Activated CD4-positive, alpha-beta T cell treated with anti-CD3 and anti-CD28 coated beads for 24 hours (primary cell): ENCODE measurements at places on chromosomes 1 and 21.

DNA sequence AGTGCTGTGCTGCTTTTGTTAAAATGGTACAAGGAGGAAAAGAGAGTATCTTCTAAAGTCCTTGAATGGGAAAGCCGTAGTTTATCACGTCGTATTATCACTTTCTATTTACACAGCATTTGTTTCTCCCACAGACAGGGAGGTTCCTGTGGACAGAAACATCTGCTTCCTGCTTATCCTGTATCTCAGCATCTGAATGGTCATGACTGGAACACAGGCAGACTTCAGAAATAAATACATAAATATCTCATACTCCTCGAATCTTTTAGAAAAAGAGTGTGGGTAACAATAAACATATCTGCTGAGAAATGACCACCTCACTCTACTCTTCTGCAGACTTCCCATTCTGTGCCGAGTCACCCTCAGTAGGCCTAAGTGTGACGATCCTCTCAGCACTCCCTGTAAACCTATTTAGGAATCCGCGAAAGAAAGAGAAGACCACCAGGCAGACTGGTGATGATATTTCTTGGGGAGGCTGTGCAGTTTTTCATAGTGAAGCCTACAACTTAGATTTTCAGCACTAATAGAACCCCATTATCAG is 393.5 kb downstream of the SMYD3 start:
- DNase-seq, result no peak

- DNase-seq, result no peak
These were observed 402.8 kb downstream of the MATN1 start for GRCh38 chr1:30320581-30320890.

GRCh38 chr1:66925944-66926343 is 1.2 kb downstream of the MIER1 start:
- DNase-seq, result no peak

- no peak for DNase-seq
These were observed 781.4 kb downstream of the BRINP3 start for GRCh38 chr1:189696297-189696696.
